ENCODE measurements at places on chromosomes 1 and 21. TPM values are rescaled to one million over a fixed set of nuclear protein-coding genes. Genes with fewer than 3 reads are reported as not detected.

ATP6V1G3 gene
- not detected for total RNA-seq

DNA sequence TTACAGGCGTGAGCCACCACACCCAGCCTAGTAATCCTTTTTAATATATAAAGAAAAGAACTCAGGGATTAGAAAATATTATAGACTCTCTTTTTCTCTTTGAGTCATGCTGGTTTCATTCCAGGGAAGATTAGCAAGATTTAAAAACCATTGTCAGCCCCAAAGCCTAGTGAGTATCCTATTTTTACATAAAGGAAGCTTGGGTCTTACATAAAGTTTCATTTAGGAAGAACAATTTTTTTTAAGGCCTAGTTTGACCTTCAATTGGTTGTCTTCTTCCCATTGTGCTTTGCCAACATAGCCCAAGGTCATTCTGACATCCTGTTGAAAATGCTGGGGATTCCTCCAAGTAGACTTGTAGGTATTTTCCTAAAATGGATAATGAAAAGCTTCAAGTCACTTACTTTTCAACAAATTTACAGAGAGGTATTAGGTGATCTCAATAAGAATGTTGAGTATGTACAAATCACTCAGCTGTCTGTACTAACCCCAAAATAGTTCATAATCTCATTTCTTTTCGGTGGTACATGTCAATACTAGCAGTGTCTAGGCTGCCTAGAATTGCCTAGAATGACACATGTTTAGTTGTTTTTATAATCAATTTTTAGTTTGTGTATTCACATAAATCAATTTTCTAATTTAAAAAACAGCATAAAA lies 4.3 kb upstream of the KIF14 start:
- peaks cover 27% of the 10 kb centered on the region for H3K4me1 ChIP-seq
- no peaks in the 10 kb centered on the region for H3K36me3 ChIP-seq
- H3K27me3 ChIP-seq: no peaks in the 10 kb centered on the region
- H3K27ac ChIP-seq: no peak overlapping the region

GRCh38 chr1:63677497-63677896 lies 84.3 kb downstream of the PGM1 start:
- peaks cover 8% of the 10 kb centered on the region for H3K27me3 ChIP-seq
- H3K4me1 ChIP-seq: peaks cover 11% of the 10 kb centered on the region
- no peak overlapping the region for H3K4me3 ChIP-seq
- H3K36me3 ChIP-seq: no peaks in the 10 kb centered on the region
- no peak for DNase-seq
- no peak overlapping the region for H3K27ac ChIP-seq

DNA sequence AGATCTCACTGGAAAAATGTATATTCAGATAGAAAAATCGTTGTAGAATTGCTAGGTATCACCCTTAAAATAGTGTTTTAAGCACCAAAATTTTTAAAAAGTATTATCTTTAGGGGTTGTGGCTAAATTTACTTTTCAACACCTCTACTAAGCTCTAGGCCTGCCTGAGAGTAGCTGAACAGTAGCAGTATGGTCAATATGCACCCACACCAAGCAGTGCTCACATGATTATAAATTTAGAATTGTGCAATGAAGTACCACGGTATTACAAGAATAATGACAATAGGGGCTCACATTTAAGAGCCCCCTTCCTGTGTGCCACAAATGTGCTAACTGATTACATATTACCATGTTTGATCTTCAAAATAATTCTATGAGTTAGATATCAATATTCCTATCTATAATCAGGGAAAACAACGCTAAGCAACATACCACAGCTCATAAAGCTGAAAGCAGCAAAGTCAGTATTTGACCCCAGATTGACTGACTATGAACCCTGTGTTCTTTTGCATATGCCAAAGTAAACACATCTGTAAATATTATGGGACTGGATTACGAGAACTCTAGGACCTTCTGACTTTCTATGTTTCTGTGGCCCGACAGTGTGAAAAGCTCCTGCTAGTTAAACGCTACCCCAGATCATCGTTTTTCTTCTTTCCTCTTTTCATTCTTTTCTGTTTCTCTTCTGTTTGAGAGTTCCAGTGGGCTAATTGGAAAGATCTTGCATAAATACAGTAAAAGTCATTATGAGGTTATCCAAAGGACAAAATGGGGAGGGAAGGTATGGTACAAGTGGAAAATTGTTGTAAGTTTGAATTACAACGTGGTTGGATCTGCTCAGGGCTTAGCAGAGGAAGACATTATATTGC lies 201.1 kb upstream of the C1orf87 start:
- DNase-seq: no peak
- H3K36me3 ChIP-seq: no peaks in the 10 kb centered on the region
- peaks cover 25% of the 10 kb centered on the region for H3K4me1 ChIP-seq
- no peak overlapping the region for H3K4me3 ChIP-seq
- no peaks in the 10 kb centered on the region for H3K27me3 ChIP-seq

DNA sequence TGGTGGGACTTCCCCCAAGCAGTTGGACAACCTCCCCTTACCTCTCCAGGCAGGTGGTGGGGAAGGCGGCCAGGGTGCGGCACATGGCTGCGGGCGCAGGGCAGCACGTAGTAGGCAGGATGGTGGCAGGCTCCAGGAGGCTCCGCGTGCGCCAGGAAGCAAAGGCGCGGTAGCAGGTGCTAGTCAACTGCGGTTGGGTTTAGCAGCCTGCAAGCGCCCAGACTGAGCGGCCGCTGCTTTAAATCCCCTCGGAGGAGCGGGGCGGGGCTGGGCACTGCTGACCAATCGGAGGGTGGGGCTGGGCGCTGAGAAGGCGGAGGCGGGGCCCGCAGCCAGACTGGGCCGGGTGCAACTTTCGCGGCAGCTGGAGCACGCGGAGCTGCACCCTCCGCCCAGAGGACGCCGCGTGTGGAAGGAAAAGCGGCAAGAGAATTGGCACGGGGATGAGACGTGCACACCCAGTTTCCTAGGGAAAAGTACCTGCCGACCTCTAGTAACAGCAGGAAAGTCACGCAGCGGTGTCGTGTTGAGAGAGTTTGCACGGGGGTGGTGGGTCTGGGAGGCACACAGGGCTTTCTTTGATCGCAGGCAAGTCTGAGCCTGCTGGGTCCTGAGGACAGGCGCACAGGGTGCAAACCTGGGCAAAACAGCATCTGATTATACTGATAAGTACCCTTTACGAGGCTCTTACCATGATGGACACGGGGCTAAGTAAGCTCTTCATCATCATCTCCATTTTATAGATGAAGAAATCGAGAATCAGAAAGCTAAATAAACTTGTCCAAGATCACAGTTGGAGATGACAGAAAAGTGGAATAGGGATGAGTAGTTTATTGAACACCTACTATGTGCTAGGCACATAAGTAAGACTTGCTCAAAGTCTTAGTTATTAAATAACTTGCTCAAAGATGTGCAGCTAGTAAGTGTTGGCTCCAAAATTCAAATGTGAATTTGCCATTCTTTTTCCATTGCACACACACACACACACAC lies at the start of gene RGS16:
RGS16 (minus strand) TSS at position 215 of the 990 bp plus-strand sequence; CDS start at position 85, 130 bp downstream.
- H3K4me3 ChIP-seq: peak within 1 kb of the TSS; percentile 62
- H3K4me1 ChIP-seq: peaks cover 22% of the 10 kb centered on the region
- H3K27me3 ChIP-seq: peaks cover 7% of the 10 kb centered on the region
- peaks cover 3% of the 10 kb centered on the region for H3K36me3 ChIP-seq

MEF2D gene
- total RNA-seq: 33.8 TPM

TBX15 gene
- 3.1 TPM for total RNA-seq

ZMYND12 gene
- total RNA-seq: 0.40 TPM

GRCh38 chr1:43296207-43296606 lies 4.6 kb upstream of the TIE1 start:
- no peak for DNase-seq
- H3K36me3 ChIP-seq: no peaks in the 10 kb centered on the region

DNA sequence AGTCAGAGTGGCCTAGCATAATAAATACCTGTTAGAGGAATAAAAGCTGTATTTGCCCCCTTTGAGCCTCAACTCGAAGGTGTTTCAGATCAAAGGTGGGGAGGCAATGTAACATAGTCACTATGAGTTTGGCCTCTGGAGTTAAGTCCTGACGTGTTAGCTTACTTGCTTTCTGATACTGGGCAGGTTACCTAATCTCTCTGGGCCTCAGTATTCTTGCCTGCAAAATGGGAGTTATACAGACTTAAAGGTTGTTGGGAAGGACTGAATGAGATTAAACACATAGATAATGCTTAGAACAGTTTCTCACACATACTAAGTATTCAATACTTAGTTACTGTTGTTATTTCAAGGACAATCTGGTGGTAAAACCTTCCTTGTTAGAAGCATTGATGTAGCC lies 15.5 kb downstream of the RNF220 start:
- H3K4me3 ChIP-seq: no peak overlapping the region
- peaks cover 8% of the 10 kb centered on the region for H3K4me1 ChIP-seq
- no peaks in the 10 kb centered on the region for H3K36me3 ChIP-seq
- peaks cover 75% of the 10 kb centered on the region for H3K27me3 ChIP-seq
- no peak overlapping the region for H3K27ac ChIP-seq

DNA sequence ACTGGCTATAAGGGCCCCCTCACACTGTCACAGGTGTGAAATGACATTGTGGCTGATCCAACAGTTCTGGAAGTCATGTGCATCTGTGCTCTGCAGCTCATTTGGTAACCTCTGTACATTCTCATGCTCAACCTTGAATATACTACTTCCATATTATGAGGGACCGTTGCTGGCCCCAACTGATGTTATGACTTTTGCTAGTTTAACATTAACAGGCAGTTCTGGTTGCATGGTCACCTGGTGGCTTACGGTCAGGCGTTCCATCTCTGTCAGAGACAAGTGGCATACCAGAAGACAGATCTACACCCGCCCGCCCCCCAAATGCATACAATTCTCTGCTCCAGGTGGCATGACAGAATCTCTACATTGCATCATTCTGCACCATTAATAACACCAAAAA lies 6.0 kb upstream of the DIP2A start:
- peaks cover 33% of the 10 kb centered on the region for H3K4me1 ChIP-seq
- H3K36me3 ChIP-seq: peaks cover 9% of the 10 kb centered on the region
- H3K27ac ChIP-seq: no peak overlapping the region
- DNase-seq: no peak
- no peak overlapping the region for H3K4me3 ChIP-seq

- no peak overlapping the region for H3K4me3 ChIP-seq
- no peak overlapping the region for H3K27ac ChIP-seq
- peaks cover 31% of the 10 kb centered on the region for H3K36me3 ChIP-seq
- H3K27me3 ChIP-seq: no peaks in the 10 kb centered on the region
- no peak for DNase-seq
- H3K4me1 ChIP-seq: no peaks in the 10 kb centered on the region
Measured at GRCh38 chr21:46551636-46552241, 53.1 kb downstream of the S100B start.

- DNase-seq: no peak
- peak overlapping the region; percentile 41 for H3K27ac ChIP-seq
- H3K36me3 ChIP-seq: no peaks in the 10 kb centered on the region
- no peak overlapping the region for H3K4me3 ChIP-seq
Measured at GRCh38 chr1:172745014-172745413, 86.1 kb downstream of the FASLG start.

GRCh38 chr1:41155105-41155504 lies 87.0 kb downstream of the SCMH1 start:
- H3K4me1 ChIP-seq: peaks cover 7% of the 10 kb centered on the region
- peaks cover 7% of the 10 kb centered on the region for H3K36me3 ChIP-seq
- DNase-seq: no peak
- no peaks in the 10 kb centered on the region for H3K27me3 ChIP-seq
- H3K27ac ChIP-seq: no peak overlapping the region
- no peak overlapping the region for H3K4me3 ChIP-seq

DNA sequence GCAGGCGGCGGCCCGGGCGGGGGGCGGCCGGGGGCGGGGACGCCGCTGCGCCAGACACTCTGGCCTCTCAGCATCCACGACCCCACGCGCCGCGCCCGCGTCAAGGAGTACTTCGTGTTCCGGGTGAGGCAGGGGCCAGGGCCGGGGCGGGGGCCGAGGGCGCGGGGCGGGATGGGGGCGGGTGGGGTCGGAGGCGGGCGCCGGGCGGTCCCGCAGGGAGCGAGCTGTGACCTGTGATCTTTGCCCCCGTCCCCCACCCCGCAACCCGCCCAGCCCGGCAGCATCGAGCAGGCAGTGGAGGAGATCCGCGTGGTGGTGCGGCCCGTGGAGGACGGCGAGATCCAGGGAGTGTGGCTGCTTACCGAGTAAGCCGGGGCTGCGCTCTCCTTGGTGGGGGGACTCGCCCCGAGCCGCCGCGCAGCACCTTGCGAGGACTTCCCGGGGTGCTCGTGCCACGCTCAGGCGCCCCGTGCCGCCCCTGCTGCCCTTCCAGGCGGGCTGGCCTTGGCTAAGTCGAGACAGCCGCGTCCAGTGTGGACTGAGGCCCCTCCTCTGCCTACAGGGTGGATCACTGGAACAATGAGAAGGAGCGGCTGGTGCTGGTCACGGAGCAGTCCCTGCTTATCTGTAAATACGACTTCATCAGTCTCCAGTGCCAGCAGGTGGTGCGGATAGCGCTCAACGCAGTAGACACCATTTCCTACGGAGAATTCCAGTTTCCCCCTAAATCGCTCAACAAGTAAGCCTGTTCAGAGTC lies 514 bp downstream of the TPRG1L start:
- DNase-seq: no peak
- peaks cover 30% of the 10 kb centered on the region for H3K4me1 ChIP-seq
- peaks cover 13% of the 10 kb centered on the region for H3K36me3 ChIP-seq

FAM78B gene
- total RNA-seq: 0.51 TPM

DNA sequence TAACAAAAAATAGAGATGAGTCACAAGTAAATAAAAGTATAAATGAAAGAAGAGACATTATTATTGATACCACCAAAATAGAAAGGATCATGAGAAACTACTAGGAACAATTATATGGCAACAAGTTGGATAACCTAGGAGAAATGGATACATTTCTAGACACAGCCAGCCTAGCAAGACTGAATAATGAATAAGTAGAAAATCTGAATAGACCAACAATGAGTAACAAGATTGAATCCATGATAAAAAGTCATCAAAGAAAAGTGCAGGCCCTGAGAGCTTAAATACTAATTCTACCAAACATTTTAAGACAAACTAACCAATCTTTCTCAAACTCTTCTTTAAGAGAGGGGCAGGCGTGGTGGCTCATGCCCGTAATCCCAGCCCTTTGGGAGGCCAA lies 538.6 kb upstream of the PBX1 start:
- DNase-seq: no peak
- no peak overlapping the region for H3K27ac ChIP-seq
- H3K4me1 ChIP-seq: no peaks in the 10 kb centered on the region
- H3K27me3 ChIP-seq: no peaks in the 10 kb centered on the region
- H3K4me3 ChIP-seq: no peak overlapping the region

Measured in osteocyte (in vitro differentiated cells).